ENCODE measurements at places on chromosomes 2 and 18. TPM values are rescaled to one million over a fixed set of nuclear protein-coding genes. Genes with fewer than 3 reads are reported as not detected.

The MC5R gene
- not detected for total RNA-seq

The CAVIN2 gene
- 8.4 TPM for total RNA-seq

The HOXD3 gene
- total RNA-seq, result 0.32 TPM

The NOL4 gene
- not detected for total RNA-seq

The LYPD6 gene
- 8.2 TPM for total RNA-seq

The ANO7 gene
- 0.24 TPM for total RNA-seq

The BMP10 gene
- not detected for total RNA-seq

The NGEF gene
- total RNA-seq, result not detected

The SNX17 gene
- total RNA-seq, result 110 TPM

The SCN3A gene
- total RNA-seq, result not detected

The NETO1 gene
- 34.2 TPM for total RNA-seq

The CD207 gene
- not detected for total RNA-seq

The CDH2 gene
- total RNA-seq, result 0.25 TPM

The SNED1 gene
- total RNA-seq, result not detected

The C2orf80 gene
- total RNA-seq, result not detected

The SPHKAP gene
- not detected for total RNA-seq

The CD8A gene
- 0.07 TPM for total RNA-seq

Data from foreskin keratinocyte (primary cell).